ENCODE measurements at places on chromosomes 1 and 21.

DNA sequence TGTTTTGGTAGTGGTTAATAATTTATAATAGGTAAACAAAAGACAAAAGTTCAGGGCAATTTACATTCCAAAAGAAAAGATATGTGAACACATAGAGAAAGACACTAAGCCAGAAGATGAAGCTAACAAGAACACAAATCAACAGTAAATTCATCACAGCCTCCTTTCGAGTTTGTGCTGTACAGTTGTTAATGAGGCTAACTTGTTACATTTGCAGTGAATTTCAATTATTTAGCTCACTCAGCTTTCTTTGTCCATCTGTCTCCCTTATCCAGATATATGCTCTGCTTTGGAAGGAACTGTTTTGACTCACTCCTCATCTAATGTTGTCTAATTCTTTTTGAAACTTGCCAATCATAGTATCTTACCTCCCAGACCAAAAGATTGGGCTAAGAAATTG, 423.3 kb upstream of the OLFM3 start:
- DNase-seq, result no peak

DNA sequence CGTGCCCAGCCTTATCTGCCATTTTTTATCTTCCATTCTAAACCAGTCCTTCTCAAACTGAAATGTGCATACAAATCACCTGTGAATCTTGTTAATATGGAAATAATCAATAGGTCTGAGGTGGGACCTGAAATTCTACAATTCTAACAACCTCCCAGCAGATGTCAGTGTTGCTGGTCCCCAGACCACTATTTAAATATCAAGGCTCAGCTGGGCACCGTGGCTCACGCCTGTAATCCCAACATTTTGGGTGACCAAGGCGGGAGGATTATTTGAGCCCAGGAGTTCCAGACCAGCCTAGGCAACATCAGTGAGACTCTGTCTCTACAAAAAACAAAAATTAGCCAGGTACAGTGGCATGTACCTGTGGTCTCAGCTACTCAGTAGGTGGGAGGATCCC, 4.1 kb downstream of the UQCRHL start:
- DNase-seq, result peak; percentile 48

DNA sequence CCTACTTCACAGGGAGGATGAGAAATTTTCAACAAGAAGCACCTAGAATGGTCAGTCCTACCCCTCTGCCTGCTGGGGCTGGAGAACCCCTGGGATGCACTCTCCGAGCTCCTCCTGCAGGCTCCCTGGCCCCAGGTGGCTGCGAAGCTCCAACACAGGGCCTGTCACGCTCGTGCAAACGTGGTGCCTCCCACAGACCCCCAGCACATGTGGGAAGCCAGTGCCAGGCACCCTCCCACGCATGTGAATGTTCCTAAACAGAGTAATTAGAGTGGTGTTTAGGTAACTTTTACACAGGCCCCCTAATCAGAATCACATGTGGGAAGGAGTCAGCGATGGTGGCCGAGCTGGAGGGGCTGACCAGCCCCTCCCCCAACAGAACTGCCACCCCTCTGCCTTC, 28.4 kb downstream of the GLIS1 start:
- DNase-seq, result no peak

- no peak for DNase-seq
Observed at GRCh38 chr1:184972315-184973055, 1.8 kb downstream of the NIBAN1 start.

DNA sequence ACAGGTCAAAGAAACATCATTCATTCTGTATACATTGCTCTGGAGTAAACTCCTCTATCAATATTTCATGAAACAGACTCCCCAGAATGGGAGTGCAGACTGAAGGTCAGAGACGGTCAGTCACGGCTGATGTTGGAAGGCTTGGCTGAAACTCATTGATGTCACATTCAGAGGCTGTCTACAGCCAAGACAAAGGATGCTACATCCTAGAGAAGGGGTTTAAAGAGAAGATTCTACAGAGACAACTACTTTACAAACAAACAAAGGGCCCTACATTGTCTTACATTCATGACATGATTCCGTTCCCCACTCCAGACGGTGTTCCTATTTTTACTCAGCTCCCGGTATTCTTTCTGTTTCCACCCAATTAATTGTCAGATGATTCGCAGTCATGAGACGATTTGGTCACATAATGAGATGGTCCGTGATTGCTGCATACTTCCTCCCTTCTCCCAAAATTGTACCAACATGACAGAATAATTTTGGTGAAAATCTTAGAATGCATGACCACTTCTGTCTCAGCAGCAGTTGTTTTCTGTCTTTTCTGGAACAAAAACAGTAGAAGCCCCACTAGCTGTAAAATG, 73.8 kb upstream of the VAV3 start:
- DNase-seq, result no peak

- DNase-seq, result no peak
Observed at GRCh38 chr21:17455451-17455850, 57.4 kb upstream of the CXADR start.

DNA sequence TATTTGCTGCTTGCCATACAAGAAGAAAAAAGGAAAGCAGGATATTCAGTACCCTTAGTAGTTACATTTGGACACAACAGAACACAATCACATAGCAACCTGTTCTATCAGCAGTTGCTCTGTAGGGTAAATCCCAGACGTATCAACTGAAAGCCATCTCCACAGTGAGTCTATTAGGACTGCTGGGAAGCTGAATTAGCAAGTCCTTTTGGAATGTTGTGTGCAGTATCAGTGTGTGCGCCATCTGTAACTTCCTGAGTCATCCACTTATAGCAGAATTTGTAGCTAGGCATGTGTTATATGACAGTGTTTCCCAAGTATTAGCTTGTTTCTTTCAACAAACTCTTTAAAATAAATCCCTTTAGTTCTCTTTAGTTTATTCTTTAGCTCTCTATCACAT, 21.3 kb downstream of the CCDC30 start:
- DNase-seq, result no peak

DNA sequence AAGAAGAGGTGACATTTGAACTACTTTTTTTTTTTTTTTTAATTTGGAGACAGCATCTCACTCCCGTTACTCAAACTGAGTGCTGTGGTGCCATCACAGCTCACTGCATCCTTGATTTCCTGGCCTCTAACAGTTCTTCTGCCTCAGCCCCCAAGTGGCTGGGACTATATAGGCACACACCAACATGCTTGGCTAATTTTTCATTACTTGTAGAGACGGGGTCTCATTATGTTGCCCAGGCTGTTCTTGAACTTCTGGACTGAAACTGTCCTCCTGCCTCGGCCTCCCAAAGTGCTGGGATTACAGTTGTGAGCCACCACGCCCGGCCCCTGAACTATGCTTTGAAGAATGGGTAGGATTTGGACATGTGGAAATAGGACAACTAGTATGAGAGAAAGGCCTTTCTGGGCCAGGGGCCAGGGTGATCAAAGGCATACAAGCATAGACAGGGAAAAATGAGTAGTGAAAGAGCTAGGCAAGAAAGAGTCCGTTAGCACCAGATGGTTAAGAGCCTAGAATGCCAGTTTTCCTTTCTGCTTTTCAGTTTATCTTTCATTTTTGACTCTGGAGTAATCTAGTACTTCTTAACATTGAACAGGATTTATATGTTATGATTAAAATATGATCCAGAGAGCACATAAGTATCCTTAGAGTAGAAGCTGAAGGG, 6.3 kb downstream of the RABGAP1L start:
- DNase-seq, result no peak

- no peak for DNase-seq
Observed at GRCh38 chr1:23515905-23516304, 15.1 kb downstream of the E2F2 start.

GRCh38 chr1:181087400-181087901, 1.0 kb upstream of the IER5 start:
- peak; percentile 93 for DNase-seq

GRCh38 chr1:155064111-155064831, 731 bp downstream of the EFNA4 start:
- no peak for DNase-seq

DNA sequence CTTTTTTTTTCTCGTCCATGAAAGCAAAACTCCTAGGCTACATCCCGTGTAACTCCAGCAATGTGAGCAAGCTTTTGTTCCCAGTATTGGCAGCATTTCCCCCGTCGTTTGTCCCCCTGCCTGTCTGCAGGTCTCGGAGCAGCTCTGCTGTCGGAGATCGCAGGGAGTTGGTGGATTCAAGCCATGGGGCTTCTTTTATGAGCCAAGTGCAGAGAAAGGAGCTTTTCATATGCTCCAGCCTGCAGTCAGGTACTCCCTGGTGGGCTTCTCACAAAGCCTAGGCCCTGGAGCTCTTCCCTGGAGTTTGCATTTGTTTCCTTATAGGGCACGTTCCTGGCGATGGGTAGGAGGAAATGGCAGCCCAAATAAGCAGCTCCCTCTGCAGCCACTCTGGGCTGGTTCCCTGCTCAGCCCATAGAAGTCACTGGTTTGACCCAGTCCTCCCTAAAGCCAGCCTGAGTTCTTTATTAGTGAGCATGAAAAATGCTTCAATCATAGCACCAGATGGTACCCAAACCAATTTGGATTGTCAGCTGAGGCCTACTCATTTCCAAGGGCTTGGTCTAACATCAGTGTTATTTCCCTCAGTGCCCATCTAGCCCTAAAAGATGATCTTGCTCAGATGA, 78.3 kb downstream of the NUF2 start:
- no peak for DNase-seq

DNA sequence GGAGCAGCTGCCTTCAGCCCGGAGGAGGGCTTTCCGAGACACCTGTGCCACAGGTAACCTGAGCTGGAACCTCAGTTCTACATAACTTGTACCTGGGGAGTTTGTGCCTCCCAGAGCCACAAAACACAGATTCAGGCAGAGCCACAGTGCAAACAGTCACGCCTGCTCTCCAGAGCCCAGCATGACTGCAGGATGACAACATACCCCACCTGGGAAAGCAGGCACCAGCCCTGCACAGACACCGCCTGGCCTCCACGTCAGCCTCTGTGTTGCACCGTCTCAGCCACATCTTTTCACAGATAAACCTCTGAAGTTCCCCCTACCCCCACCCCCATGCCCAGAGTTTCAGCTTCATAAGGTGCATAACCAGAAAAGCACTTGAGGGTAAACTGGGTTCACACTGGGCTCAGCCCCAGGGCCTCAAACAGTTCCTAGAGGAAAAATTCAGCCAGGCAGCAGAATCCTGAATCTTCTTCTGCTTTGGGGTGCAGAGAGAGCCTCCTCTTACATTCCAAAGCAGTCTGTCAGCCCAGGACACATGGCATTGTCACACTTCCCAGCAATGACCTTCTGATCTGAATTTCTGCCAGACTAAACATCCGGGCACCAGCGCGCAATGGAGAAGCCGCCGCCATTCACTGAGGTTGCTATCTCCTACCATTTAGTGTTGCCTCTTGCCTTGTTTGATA, 229.5 kb downstream of the TOMM20 start:
- DNase-seq, result no peak

- peak; percentile 40 for DNase-seq
Observed at GRCh38 chr1:8941906-8942305, 3.8 kb upstream of the CA6 start.

GRCh38 chr1:223126741-223127140, 16.3 kb downstream of the TLR5 start:
- no peak for DNase-seq

- no peak for DNase-seq
Observed at GRCh38 chr1:147292012-147292411, 49.5 kb downstream of the CHD1L start.

DNA sequence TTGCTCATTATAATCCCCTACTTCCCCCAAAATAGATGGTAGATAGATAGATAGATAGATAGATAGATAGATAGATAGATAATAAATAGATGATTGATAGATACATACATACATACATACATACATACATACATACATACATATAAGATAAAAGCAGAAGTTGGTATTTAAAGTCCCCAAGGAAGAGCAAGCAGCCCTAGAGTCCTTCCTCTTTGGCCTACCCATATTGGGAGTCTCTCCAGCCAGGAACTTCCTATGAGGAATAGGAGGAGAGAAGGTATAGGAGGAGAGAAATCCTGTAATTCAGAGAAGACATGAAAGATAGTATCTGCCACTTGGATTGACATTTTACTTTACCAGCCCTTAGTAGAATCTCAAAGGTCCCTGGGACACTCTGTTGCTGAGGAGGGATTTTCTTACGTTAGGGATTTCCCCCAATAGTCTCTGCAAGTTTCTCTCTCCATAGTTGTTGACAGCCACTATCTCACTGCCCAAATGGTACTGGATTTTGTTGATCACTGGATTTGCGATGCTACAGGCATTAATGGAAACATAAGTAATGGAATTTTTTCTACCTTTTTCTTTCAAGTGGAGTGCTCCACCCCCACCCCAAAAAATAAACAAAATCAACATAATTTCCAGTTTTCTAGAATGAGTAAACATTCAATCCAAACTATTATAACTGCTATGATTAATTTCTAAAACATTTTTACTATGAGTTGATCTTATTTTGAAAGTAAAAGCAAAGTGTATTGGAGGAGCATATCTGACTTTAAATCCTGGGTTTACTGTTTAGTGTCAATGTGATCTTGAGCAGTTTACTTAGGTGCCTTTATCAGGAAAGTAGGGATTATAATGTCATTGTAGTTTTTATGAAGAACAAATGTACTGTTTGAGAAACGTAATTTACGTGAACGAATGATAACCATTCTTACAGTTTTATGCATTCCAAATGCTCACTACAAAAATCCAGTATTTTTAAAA, 93.2 kb upstream of the TNFSF4 start:
- no peak for DNase-seq

DNA sequence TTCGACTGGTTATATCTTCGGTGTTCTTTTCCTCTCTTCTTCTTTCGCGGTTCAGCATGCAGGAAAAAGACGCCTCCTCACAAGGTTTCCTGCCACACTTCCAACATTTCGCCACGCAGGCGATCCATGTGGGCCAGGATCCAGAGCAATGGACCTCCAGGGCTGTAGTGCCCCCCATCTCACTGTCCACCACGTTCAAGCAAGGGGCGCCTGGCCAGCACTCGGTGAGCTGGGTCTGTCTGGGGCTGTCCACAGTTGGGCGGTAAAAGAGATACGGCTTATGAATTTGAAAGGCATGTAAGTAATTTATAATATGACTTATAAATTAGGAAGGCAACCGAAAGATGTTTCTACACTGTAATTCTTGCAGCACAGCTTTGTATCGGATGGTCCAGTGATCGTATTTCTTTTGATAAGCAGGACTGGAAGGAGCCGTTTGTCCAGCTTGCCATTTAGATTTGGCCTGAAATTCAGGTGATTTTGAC, 334 bp downstream of the CTH start:
- no peak for DNase-seq

DNA sequence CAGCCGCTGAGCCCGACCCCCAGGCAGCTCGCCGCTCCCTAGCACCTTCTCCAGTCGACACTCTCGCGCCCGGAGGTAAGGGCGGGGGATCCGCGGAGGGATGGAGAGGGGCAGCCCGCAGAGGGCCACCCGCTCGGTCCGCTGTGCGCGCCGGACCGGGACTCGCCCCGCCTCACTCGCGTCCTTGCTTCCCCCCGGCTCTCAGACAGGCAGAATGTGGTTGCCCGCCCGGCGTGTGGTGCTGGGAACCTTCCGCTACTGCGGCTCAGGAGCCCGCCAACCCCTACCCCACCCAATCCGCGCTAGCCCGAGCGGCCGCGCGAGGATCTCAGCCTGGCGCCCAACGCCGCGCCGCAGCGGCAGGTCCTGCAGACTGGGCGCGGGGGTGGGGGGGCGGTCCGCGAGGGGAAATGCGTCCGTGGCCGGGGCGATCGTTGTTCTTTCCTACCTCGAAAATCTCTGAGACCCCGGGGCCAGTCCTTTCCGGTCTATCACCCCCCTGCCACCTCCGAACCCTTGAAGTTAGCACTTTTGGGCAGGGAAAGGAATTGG, 404 bp downstream of the LRRC8C start:
- DNase-seq, result peak; percentile 88

GRCh38 chr1:1407636-1408318, 684 bp upstream of the MRPL20 start:
- DNase-seq, result peak; percentile 63

GRCh38 chr1:57620605-57621004, 196.7 kb upstream of the DAB1 start:
- no peak for DNase-seq

- DNase-seq, result peak; percentile 49
Observed at GRCh38 chr1:39081271-39082009, 55.3 kb downstream of the NDUFS5 start.

Measured in common myeloid progenitor, CD34-positive (primary cell).